ENCODE measurements at places on chromosomes 5 and 9.

DNA sequence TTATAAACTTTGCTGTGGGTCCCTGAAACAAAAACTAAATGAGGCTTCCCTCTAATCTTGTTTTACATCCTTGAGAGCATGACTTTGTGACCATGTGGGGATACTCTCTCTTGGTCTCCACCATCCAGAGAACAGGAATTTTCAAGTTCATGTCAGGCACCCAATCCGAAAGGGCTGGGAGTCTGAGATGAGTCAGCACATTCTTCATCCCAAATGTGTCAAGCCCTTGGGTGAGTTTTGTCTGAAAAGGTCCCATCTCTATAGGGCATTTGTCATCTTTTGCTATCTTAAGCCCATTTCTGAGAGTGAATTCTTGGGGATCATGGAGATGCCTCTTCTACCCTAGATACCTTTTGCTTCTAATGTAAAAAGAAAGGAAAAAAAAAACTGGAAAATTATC, 26.9 kb upstream of the RAPGEF6 start:
- no peak for DNase-seq

GRCh38 chr9:105103776-105104175, 140.7 kb upstream of the SLC44A1 start:
- DNase-seq, result no peak

- no peak for DNase-seq
These were observed 62.6 kb downstream of the NUP214 start for GRCh38 chr9:131187957-131188356.

DNA sequence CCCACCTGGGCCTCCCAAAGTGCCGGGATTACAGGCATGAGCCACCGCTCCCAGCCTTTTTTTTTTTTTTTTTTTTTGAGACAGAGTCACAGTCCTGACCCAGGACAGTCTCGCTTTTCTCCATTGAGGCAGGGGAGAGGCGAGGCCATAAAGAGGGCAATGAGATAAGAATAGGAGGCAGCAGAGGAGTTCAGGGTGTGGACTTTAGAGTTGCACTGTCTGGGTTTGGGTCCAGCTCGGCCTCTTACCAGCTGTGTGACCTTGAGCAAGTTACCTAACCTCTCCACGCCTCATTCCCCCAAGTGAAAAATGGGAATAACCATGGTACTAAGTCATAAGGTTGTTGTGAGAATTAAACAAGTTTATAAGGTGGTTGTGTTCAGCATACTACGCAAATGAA, 24.6 kb upstream of the ANKH start:
- no peak for DNase-seq

- no peak for DNase-seq
These were observed 82.2 kb upstream of the RANBP3L start for GRCh38 chr5:36383942-36384341.

- peak; percentile 61 for DNase-seq
These were observed 41.3 kb downstream of the PFDN1 start for GRCh38 chr5:140261403-140262171.

- no peak for DNase-seq
These were observed 53.2 kb downstream of the PCSK1 start for GRCh38 chr5:96379896-96380295.
